ENCODE measurements at places on chromosomes 5 and 9.

DNA sequence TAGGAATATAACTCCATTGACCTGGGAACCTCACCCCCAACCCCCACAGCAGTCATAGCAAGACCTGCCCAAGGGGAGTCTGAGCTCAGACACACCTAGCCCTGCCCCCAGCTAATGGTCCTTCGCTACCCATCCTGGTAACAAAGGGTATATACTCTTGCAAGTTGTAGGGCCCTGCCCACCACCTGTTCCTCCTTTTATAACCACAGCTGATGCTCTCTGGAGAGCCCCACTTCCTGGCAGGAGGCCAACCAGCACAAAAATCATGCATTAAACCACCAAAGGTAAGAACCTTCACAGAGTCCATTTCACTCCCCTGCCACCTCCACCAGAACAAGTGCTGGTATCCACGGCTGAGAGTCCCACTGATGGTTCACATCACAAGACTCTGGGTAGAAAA, 1195.3 kb upstream of the SEMA6A start:
- no peak for DNase-seq

- no peak for DNase-seq
These were observed 1425.3 kb upstream of the CDH9 start for GRCh38 chr5:28463728-28464127.

DNA sequence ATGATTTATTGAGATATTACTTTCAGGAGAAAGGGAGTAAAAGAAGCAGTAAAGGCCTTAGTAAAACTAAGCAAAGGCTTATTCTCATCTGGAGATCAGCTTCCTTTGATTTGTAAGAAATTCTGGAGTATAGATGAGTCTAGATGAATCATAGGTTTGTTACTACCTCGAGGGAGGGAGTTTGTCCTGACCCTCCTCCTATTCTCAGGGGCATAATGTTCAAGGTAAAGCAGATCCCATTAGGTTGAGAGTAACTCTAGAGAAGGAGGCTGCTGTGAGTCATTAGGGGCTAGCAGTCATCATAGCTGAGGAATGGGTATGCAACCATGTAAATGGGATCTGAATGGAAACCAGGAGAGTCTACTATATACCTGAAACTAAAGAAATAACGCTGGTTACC, 155.5 kb upstream of the MOCS2 start:
- no peak for DNase-seq

- DNase-seq, result peak; percentile 80
These were observed 68.0 kb upstream of the IRX4 start for GRCh38 chr5:1950708-1951103.
